ENCODE measurements at places on chromosomes 2 and 18.

GRCh38 chr18:78754311-78755043 lies 225.1 kb upstream of the SALL3 start:
- peak; percentile 3 for DNase-seq

DNA sequence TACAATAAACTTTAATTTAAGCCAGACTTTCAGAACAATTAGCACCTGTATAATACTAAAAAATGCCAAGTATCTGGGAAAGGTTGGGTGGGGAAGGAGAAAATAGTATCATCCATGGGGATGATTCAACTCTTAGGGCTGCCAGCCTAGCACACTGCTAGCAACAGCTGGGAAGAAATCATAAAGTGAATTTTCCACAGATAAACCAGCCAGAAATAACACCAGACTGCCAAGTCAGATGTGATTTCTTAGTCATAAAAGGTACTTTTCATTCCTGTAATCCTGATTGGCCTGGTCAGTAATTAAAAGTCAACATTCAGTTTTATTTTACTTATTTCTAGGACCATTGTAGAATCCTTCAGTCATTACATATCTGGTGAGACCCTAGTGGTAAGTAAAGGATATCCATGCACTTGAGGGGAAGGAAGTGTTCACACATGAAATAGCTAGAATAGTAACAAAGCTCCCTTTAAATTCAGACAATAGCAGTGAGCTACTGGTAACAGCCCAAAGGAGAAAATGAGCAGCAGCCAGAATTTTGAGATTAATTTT lies 59.4 kb downstream of the LIMS1 start:
- DNase-seq, result no peak

DNA sequence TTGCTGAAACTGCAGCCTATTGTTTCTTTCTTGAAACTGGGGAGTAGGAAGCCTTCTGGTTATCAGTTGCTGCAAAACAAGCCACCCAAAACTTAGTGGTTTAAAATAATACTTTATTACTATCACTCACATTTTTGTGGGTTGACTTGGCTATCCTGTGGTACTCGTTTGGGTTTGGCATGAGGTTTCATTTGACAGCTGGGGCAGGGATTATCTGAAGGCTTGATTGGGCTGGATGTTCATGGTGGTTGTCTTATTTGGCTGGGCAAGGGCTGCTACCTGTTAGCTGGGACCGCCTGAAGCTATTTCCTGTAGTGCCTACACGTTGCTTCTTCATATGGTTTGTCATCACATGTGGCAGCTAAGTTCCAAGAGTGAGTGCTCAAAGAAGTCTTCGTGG lies 122.3 kb downstream of the PLCL1 start:
- DNase-seq, result no peak

DNA sequence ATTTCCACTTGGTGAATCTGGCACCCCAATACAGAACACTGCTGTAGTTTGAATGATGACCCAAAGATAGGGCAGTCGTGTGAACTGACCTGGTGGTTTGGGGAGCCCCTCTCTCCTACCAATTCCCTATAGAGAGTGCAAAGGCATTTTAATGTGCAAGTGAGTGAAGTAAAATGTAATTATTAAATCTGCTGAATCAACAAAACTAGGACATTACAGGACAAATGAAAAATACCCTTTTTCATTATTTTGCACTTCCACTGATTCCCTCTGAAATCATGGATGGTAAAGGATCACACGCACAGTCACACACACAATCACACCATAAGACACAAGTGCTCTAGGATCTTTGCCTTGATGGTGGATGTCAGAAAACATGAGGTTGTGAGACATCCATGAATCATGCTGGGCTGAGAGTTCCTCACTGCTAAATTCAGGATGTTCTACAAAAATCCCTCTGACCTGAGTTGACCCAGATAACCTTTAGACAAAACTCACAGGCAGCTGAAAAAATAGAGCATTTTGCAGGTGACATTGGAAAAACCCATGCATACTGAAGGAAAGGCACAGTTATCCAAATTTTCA lies 197.4 kb downstream of the FBXO15 start:
- DNase-seq, result no peak

DNA sequence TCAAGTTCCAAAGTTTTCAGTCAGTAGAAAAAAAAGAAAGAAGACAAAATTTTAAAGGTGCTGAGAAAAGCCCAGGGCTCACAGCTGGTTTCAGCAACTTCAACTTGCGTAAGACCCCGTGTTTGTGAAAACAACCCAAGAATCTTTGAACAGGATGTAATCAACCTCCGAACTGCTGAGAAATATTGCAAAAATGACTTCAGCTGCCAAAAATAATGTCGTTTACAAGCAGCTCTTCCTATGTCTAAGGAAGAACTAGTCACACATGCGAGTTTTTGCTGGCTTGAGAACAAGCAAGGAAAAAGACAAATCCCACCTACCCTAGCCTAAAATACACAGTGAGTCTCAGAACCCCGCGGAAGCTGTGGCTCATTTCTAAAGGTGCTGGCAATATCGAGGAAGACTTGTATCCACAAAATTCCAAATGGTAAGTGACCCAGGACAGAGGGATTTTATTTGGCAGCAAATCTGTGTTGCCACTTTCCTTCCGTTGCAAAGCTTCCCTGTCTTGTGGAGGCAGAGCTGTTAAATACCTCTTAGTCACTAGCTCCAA lies 59.8 kb upstream of the SLC8A1 start:
- DNase-seq, result no peak

DNA sequence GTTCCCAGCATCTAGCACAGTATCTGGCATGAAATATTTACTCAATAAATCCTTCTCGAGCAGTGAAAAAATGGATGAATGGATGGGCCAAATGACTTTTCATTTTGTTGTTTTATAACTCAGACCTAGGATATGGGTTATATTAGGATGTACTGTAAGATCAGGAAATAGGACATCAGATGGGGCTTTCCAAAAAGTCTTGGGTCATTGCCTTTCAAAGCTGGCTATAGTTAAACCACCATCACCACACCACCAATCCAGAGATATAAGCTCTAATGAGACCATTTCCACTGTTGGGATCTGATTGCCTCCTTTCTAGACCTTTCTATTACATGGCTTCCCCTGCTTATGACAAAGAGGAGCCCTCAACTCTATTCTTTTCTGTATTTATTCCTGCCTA lies 525.0 kb upstream of the TCF4 start:
- no peak for DNase-seq

GRCh38 chr2:182810087-182810486 lies 56.4 kb downstream of the FRZB start:
- no peak for DNase-seq

DNA sequence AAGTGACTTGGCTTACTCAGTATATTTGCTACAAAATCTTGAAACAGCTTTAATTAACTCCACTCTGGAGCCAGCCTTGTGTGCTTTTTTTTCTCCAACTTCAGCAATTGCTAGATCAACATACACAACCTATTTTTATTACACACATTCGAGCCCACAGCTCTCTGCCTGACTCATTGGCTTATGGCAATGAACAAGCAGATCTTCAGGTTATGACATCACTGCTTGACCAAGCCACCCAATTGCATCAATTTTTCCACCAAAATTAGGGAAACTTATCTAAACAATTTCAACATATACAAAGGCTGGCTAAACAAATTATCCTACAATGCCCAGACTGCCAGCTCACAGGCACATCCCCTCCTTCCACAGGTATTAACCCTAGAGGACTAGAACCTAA lies 39.6 kb upstream of the PDK1 start:
- DNase-seq, result no peak

GRCh38 chr2:42964439-42965083 lies 172.2 kb upstream of the HAAO start:
- DNase-seq, result no peak

- no peak for DNase-seq
Observed at GRCh38 chr2:37350034-37350433, 5.6 kb downstream of the QPCT start.

GRCh38 chr2:150271952-150272802 lies 215.3 kb downstream of the RND3 start:
- DNase-seq, result no peak

GRCh38 chr18:11279461-11279860 lies 130.1 kb upstream of the PIEZO2 start:
- no peak for DNase-seq

- no peak for DNase-seq
Observed at GRCh38 chr18:45635893-45636509, 20.7 kb downstream of the SLC14A2 start.

DNA sequence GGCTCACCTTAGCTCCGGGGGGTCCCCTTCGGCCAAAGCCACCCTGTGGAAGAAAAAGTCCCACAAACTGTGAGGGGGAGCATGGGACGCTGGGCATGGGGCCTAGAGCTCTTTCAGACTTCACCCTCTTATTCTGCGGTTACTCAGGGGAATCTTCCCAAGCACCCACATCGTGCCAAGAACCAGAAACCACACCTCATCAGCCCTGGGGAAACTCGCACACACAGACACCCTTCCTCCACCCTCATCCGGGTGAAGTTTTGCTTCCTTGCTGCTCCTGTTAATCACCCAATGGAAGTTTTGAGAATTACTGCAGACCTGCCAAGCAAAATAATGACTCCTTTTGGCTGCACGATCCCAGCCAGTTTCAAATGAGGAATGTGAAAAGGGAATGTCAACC lies 59.1 kb downstream of the COL6A3 start:
- no peak for DNase-seq

DNA sequence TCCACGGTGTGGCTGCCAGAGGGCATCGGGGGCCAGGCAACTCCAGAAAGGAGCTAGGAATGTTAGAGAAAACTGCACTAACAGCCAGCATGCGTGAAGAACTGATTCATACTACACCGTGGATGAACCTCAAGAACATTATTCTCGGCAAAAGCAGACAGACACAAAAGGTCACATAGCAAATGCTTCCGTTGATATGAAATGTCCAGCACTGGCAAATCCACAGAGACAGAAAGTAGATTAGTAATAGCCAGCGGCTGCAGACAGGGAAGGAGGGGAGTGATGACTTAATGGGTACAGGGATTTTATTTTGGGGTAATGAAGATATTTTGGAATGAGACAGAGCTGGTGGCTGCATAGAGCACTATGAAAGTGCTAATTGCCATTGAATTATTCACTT lies 37.4 kb downstream of the SCTR start:
- DNase-seq, result no peak

- DNase-seq, result no peak
Observed at GRCh38 chr2:171798156-171798820, 95.8 kb downstream of the SLC25A12 start.

DNA sequence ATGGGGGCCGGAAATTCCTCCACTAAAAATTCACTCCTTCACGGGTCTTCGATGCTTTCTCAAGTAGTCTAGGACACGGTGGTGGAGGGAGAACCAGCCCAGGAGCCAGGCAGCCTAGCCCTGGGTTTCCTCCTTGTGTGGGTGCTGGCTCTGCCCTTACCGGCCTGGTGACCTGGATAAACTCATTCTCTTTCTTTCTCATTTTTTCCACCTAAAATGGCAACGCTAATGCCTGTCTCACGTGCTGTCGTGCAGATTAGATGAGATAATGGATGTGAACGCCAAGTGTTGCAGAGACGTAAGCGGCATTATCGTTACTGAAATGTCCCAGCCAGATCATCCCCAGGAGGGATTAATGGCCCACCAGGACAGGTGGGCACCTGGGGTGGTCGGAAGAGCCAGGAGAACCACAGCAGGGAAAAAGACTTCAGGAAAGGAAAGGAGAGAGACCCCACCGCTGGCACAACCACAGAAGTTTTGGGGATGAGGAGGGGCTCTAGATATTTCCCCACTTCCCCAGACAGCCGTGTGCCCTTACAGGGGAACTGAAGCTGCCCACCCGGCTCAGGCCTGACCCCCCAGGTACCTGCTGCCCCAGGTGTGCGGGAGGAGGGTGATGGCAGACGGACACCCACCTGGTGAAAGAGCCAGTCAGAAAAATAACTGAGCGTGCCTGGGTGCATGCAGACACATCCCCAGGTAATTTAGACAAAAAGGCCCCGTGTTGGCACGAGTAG lies 100.8 kb upstream of the ASAP2 start:
- no peak for DNase-seq

GRCh38 chr2:161206471-161207032 lies 46.3 kb downstream of the TANK start:
- DNase-seq, result no peak

GRCh38 chr18:63454497-63454896 lies 22.3 kb upstream of the SERPINB5 start:
- no peak for DNase-seq

DNA sequence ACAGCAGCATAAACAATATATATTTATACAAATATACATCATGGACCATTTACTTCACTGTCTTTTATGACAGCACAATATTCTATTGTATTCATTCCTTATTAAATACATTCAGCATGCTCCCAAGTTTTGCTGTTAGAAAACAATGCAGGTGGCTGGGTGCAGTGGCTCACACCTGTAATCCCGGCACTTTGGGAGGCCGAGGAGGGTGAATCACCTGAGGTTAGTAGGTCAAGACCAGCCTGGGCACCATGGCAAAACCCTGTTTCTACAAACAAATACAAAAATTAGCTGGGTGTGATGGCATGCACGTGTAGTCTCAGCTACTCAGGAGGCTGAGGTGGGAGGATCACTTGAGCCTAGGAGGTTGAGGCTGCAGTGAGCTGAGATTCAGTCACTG lies 39.0 kb downstream of the NPC1 start:
- DNase-seq, result no peak

- DNase-seq, result no peak
Observed at GRCh38 chr2:25380023-25380422, 38.3 kb upstream of the DNMT3A start.

DNA sequence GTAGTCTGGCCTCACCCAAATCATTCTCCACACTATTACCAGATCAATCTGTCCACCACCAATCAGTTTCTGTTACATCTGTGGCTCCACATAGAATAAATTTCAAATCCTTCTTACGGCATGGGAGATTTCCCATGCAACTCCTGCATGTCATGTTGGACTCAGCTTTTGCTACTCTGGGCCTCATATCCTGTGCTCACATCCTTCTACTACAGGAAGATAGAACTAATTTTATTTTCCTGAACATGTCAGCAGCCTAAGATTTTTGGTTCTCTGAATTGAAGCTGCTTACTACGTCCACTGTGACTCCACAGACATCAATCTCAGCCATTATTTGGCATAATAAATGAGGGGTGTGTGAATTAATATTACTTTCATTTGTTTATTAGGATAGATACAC lies 181.1 kb downstream of the CCDC85A start:
- DNase-seq, result no peak

- DNase-seq, result no peak
Observed at GRCh38 chr2:168024459-168024858, 222.9 kb downstream of the STK39 start.

DNA sequence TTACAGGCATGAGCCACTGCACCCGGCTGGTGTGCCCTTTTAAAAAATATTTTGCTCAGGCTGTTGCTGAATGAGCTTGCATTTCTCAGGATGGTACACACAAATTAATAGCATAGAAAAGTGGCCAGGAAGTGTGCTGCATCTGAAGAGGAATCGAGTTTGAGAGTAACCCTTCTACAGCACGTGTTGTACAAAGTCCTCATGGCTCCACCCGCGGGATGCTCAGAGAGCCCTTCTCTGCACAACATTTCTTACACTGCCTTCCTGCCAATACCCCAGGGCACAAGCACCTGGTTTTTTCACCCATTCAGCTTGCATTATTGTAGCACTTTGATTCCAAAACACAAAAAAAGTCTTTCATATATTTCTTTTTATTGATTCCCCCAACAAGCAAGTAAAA lies 90.1 kb upstream of the NEDD4L start:
- no peak for DNase-seq
